ENCODE measurements at places on chromosomes 11 and 22.

DNA sequence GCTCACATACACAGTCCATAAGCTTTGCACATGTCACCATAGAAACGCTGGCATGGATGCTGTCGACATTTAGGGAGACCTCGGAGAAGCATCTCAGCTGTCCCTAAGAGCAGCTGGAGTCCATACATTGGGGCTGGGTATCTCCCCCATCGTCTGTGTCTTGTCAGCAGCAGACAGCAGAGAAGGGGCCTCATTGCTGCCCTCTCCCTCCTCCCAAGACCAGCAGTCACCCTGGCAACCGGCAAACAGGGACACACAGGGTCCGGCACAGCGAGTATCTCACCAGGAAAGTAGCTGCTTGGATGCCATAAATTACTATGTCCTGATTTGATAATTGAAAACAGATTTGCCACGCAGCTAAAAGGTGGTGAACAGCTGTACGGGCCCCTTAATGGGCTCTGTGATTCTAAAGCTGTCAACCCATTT is 84.4 kb downstream of the CD44 start:
- DNase-seq = no peak

- no peak for DNase-seq
Observed at GRCh38 chr11:24819006-24819405, 322.2 kb downstream of the LUZP2 start.

GRCh38 chr11:117704395-117705100 is 92.5 kb downstream of the DSCAML1 start:
- DNase-seq = no peak

DNA sequence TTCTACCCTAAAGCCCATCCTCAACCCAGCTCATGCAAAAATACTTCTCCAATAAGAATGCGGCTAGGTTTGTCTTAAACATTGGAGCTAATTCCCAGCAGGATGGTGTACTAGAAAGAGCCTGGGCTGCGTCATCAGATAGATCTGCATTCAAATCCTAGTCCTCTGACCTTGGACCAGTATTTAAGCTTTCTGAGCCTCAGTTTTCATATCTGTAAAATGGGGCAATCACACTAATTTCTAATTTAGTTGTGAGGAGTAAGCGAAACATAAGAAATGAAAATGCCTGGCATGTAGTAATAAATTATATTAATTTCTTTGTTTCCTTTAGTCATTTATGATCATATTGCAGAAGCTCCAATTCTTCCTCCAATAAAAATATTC is 32.2 kb upstream of the ACCSL start:
- no peak for DNase-seq

- no peak for DNase-seq
Observed at GRCh38 chr22:32100711-32101110, 57.6 kb downstream of the SLC5A1 start.

- DNase-seq = no peak
Observed at GRCh38 chr11:2666401-2666741, 33.4 kb downstream of the KCNQ1OT1 start.

GRCh38 chr11:40215556-40215955 is 1243.9 kb downstream of the LRRC4C start:
- no peak for DNase-seq

- no peak for DNase-seq
Observed at GRCh38 chr22:49241174-49241851, 586.4 kb downstream of the BRD1 start.
